ENCODE measurements at places on chromosomes 2 and 18.
A peak's percentile ranks its signal among the peaks of the same experiment; 100 is the strongest.

- DNase-seq: no peak
These were observed 120.1 kb downstream of the ACTR3 start for GRCh38 chr2:114010001-114010400.

GRCh38 chr2:240840435-240841060 lies 20.5 kb upstream of the KIF1A start:
- DNase-seq: no peak

DNA sequence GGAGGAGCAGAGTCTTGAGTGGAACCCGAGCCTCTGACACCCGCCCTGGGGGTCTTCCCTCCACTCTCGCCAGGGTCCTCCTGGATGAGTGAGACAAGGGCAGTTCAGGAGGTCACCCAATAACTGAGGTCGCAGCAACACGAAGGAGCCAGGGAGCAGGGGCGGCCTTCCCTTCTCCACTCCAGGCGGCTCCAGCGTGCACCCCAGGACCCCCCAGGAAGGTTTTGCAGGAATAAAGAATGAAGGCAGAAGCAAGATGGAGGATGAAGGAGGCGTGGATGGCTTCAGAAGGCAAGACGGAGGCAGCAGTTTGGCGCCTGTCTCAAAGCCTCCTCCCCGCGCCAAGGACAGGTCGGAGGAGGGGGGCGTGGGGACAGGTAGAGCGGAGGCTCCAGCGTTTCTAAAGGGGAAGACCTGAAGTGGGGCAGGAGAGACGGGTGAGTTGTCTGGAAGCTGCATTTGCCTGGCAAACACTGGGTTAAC lies 579 bp upstream of the ITM2C start:
- DNase-seq: no peak

- DNase-seq: no peak
These were observed 296.7 kb downstream of the PIEZO2 start for GRCh38 chr18:10852385-10853303.

DNA sequence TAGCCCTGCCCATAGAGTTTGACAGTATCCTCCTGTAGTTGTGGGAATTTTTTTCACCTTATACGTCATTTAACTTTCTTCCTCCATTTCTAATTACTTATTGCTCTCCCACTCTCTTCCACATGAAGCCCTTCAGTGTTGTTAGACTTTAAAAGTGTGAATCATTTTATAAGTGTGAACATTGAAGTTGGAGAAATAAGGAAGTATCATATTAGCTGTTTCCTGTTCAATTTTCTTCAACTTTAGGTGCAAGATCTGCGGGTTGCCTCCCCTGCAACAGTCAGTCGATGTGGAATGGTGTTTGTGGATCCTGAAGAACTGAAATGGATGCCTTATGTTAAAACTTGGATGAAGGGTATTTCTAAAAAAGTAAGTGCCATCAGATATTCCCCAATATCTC lies 138.1 kb downstream of the DNAH6 start:
- no peak for DNase-seq

GRCh38 chr2:17271416-17271815 lies 246.8 kb downstream of the RAD51AP2 start:
- DNase-seq: no peak

DNA sequence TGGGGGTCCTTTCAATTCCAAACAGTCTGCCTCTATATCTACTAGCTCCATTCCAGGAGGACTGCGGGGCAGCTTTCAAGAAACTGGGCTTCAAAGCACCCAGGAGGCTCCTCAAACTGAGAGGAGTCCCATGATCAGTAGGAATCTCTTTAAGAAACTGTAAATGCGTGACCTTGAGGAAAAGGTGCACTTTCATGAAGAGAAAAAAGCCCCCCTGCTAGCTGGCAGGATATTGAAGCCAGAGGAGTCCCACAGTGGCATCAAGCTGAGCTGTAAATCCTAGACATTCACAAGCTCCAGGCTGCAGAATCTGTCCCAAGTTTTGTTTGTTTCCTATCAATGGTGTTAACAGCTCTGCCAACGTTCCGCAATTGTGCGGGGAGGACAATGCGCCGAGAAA lies 790.1 kb downstream of the SLC4A3 start:
- DNase-seq: no peak

GRCh38 chr2:120820953-120821279 lies 85.2 kb downstream of the GLI2 start:
- DNase-seq: peak; percentile 49

GRCh38 chr2:229688141-229688540 lies 26.2 kb downstream of the DNER start:
- DNase-seq: no peak

DNA sequence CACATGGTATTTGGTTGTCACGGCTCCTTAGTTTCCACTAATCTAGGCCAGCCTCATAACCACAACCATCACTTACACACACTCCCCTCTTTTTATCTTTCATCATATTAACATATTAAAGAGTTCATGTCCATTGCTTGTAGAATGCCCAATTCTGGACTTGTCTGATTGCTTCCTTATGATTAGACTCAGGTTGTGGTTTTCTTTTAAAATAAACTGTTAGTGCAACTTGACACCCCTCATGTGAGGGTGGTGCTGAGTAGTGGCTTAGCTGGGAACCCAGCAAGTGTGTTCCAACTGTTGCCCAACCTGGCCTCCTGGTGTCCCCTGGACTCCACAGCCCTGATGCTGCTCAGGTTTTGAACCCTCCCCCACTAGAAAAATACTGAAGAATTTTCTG lies 20.1 kb upstream of the CD207 start:
- no peak for DNase-seq

GRCh38 chr18:5462227-5462626 lies 81.6 kb downstream of the EPB41L3 start:
- DNase-seq: no peak

DNA sequence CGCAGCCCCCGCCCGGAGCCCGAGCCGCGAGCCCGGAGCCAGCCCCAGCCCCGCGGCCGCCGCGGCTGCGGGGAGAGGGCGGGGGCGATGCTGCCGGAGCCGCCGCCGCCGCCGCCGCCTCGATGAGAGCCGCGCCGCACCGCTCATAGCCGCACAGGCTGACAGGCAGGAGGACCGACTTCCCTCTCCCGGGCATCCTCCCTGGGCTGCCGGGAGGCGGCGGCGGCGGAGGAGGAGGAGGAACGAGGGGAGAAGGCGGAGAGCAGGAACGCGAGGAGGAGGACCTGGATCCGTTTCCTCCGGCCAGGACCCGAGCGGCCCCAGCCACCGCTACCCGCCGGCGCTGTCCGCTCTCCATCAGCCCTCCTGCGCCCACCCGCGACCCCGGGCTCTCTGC lies 370 bp downstream of the KLHL29 start:
- no peak for DNase-seq

GRCh38 chr18:12291161-12291560 lies 16.9 kb upstream of the TUBB6 start:
- no peak for DNase-seq

- DNase-seq: no peak
These were observed 243.9 kb upstream of the TANK start for GRCh38 chr2:160916300-160916699.

GRCh38 chr2:182585001-182585400 lies 131.1 kb upstream of the DNAJC10 start:
- DNase-seq: no peak

- no peak for DNase-seq
These were observed 274.3 kb upstream of the TRIB2 start for GRCh38 chr2:12442476-12442847.

DNA sequence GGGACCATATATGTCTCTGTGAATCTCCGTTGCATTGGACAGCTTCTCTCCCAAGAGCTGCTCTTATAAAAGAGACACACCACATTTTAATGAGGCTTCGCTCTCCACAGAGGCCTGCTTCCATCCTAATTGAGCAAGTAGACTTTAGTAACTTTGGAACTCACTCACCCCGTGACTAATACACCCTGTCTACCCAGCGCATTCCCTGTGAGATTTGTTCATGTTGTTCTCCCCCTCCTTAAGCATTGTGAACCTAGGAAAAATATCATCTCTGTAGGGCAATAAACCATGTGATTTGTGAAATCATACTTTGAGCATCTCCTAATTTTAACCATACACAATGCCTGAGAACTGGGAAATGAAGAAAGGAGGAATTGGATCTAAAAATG lies 56.9 kb downstream of the MCFD2 start:
- DNase-seq: no peak

- no peak for DNase-seq
These were observed 251.3 kb downstream of the HDAC4 start for GRCh38 chr2:239149501-239149900.

DNA sequence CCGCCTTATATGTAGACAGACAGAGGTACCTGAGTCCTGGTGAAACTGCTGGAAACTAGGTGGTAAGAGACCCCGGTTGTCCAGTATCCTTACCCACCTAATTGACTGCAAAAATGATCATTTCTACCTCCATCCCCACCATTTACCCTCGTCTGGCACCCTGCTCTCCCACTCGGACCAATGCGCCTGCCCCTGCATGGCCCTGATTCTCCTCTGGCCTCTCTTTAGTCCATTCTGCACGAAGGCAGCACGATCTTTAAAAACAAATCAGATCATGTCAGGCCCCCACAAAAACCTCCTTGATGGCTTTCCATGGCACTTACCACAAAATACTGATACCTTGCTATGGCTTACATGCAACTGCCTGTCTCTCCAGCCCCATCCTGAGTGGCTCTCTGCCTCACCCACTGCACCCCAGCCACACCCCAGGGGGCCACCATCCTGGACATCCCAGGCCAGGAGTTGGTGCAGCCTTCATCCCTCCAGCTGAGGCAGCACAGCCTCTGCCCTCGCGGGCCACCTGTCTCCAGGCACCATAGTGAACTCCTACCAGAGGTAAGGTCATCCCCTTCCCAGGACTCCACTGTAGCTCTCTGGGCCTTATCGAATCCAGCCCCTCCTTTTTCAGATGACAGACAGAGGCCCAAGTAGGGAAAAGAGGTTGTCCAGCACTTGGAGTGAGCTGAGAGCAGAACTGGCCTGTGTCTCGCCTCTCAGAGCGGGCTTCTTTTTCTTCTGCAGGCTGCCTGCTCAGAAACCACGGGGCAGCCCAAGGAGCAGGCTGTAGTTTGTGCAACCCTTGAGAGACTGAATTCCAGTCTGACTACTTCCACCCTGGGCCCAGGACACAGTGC lies 12.3 kb upstream of the CIB4 start:
- no peak for DNase-seq

DNA sequence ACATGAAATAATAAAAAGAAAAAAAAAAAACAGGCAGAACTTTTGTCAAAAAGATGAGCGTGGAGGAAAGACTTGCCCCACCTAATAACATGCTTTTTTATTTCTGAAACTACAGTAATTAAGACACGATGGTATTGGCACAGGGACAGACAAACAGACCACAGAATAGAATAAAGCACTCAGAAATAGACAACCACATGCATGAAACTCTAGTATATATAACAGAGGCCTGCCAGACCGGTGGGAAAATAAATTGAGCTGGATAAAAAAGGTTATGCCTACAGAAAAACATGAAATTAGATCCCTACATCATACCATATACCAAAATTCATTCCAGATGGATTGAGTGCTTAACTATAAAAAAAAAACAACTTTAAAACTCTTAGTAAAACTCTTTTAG lies 163.1 kb downstream of the NRP2 start:
- no peak for DNase-seq

GRCh38 chr2:237482485-237482884 lies 4.6 kb upstream of the MLPH start:
- no peak for DNase-seq

DNA sequence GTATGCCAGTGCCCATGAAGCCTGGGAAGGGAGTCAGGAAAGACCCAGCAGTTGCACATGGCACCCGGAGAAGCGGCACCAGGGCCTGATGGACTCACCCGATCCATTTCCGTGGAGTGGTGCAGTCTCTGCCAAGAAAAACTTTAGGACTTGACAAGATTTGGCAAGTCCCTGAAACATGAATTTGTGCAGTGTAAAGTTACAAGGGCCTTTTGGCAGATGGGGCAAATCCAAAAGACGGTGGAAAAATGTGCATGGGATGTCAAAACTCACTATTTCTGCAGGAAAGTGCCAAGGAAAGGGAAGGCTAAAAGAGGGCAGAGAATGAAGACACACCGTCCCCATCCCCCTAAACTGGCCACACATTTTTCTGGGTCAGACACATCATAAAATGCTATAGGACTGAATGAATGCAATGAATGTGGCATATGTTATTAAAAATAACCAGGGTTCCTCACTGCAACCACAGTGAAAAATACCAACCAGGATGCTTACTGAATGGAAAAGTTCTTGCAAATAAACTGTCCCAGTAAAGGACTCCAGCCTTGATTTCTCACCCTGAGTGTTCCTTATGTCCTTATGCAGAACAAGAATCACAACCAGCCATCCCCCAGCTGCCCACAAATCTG lies 173.5 kb upstream of the SIX2 start:
- peak; percentile 46 for DNase-seq
